Ovary (tissue), 10 donors: ENCODE measurements at places on chromosomes 5 and 9. TPM values are rescaled to one million over a fixed set of nuclear protein-coding genes. Genes with fewer than 3 reads are reported as not detected.

The WNT8A gene
- total RNA-seq: not detected

The MSMP gene
- 0.40 TPM for total RNA-seq

The PHYHD1 gene
- total RNA-seq: 43.1 TPM

The DTWD2 gene
- 5.6 TPM for total RNA-seq

The ASS1 gene
- total RNA-seq: 72.0 TPM

The ARL14EPL gene
- total RNA-seq: not detected

The ZCCHC10 gene
- total RNA-seq: 14.9 TPM

The FNIP1 gene
- 37.2 TPM for total RNA-seq

DNA sequence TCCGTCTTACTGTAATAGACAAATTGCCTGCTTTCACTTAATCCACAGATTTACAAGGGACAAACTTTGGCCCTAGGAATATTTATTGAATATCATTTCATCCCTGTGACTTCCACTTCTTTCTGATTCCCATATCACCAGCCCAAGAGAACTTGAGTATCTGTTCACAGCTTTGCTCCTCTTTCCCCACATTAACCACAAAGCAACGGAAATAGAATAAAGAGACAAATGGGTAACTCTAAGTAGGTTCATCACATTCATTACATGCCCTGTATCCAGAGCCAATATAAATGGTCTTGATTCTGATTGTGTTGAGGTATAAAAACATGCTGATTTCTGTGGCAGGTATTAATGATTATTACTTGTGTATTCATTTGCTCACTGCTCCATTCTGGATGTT is 41.9 kb downstream of the TMEM252 start:
- no peak overlapping the region for H3K4me3 ChIP-seq
- H3K36me3 ChIP-seq: no peaks in the 10 kb centered on the region
- DNase-seq: no peak
- no peaks in the 10 kb centered on the region for H3K4me1 ChIP-seq

DNA sequence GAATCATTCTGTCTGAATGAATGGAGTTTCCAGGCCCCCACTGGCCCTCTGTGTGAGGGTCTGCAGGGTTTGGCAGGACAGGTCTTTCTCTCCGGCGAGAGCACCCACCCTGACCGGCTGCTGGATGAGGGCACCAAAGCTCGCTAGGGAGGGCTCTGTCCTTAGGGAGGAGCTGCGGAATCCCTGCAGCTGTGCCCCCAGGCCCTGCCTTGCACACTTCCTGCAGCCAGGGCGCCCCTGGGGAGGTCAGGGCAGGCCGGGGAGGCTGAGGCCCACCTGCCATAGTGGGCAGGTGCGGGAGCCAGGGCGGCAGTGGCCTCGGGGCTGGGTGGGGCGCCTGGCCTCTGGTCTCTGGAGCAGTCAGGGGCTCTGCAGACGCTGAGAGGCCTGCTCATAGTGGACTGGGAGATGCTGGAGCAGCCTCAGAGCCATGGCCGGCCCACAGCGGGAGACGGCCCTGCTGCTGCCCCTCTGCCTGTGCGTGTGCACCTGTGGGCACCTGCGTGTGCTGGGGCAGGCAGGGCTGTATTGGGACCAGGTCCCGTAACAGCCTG is 36.1 kb downstream of the EXOC3 start:
- H3K27ac ChIP-seq: no peak overlapping the region
- no peak overlapping the region for H3K4me3 ChIP-seq
- no peaks in the 10 kb centered on the region for H3K27me3 ChIP-seq
- no peaks in the 10 kb centered on the region for H3K36me3 ChIP-seq

DNA sequence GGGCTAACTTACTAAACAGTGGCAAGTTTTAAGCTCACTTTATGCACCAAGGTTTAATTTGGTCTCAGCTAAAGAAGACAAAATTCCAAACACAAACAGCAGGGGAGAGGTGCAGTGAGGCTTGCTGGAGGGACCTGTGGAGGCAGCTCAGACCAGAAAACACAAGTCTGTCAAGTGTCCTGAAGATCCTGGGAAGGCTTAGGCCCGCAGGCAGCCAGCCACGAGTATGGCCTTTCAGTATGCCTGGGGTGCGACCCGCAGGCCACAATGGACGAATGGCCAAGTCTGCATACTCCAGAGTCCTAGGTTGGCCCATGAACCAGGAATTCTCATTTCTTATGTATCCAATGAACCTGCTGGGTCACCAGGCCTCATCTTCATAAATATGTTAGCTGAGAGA is 9.3 kb downstream of the CCNI2 start:
- no peak overlapping the region for H3K27ac ChIP-seq
- no peak overlapping the region for H3K4me3 ChIP-seq
- H3K27me3 ChIP-seq: no peaks in the 10 kb centered on the region
- H3K36me3 ChIP-seq: no peaks in the 10 kb centered on the region
- H3K4me1 ChIP-seq: no peaks in the 10 kb centered on the region

- H3K27me3 ChIP-seq: no peaks in the 10 kb centered on the region
- DNase-seq: no peak
- H3K36me3 ChIP-seq: no peaks in the 10 kb centered on the region
- no peak overlapping the region for H3K27ac ChIP-seq
- H3K4me1 ChIP-seq: peaks cover 4% of the 10 kb centered on the region
- H3K4me3 ChIP-seq: no peak overlapping the region
These were observed 4.3 kb upstream of the IL13 start for GRCh38 chr5:132653716-132654115.

- DNase-seq: no peak
- no peak overlapping the region for H3K27ac ChIP-seq
- no peaks in the 10 kb centered on the region for H3K27me3 ChIP-seq
- H3K4me1 ChIP-seq: no peaks in the 10 kb centered on the region
- no peaks in the 10 kb centered on the region for H3K36me3 ChIP-seq
These were observed 39.9 kb downstream of the DOCK8 start for GRCh38 chr9:254516-254915.

- no peaks in the 10 kb centered on the region for H3K27me3 ChIP-seq
- no peak overlapping the region for H3K4me3 ChIP-seq
- H3K4me1 ChIP-seq: no peaks in the 10 kb centered on the region
- no peak for DNase-seq
These were observed 172.1 kb upstream of the PPP1R2B start for GRCh38 chr5:156677963-156678362.

DNA sequence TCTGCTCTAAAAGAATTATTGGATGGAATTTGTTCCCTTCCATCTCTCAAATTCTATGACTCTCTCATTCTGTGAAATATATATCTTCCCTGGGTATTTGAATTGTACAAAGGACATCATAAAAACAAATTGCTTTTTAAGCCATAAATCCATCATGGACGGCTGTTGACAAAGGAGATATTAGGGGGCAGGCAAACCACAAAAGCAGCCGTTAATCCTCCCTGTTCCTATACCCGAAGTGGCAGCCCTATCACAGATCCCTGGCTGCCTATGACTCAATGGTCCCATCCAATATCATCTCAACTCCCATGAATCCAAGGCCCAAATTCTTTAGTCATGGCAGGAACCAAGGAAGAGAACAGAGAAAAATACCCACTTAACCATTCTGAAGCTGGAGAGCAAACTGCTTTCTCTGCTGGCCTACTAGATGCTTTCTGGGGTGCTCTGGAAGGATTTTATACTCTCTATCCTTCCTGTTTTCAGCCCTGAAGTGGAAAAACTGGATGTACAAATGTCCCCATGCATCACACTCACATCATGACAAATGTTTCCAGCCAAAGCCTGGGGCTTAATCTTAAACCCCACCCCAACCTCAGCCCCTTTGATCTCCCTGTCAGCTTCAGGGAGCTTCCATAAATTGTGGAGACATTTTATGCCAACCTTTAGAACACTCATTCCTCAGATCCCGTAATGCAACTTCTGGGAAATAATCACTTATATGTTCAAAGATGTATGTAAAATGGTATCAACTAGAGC is 59.5 kb downstream of the FAM114A2 start:
- no peaks in the 10 kb centered on the region for H3K27me3 ChIP-seq
- H3K36me3 ChIP-seq: no peaks in the 10 kb centered on the region
- no peak overlapping the region for H3K27ac ChIP-seq
- no peak for DNase-seq
- no peaks in the 10 kb centered on the region for H3K4me1 ChIP-seq

DNA sequence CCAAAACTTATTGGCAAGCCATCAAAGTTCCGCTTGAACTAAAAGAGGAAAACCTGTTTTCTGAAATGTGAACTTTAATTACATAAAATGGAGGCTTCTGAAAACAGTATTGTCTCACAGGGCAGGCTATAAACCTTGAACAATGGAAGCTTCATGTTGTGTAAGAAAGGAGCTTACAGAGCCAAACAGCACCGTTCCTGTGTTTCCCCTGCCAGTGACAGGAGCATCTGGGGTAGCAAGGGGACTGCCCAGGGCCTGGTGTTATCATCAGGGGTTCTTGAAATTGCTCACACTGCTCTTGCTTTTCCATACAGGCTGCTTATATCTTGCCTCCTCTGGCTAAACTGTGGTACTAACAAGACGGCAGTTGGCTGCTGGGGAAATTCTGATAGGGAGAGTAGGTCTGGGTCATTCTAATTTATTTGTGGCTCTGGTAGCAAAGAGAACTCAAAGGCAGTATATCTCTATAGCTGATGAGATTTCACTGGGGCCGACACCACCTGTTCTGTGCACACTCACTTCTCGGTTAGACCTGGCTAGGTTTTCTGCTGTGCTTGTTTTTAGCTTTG is 40.4 kb downstream of the BASP1 start:
- DNase-seq: no peak
- no peak overlapping the region for H3K27ac ChIP-seq
- H3K36me3 ChIP-seq: no peaks in the 10 kb centered on the region
- no peaks in the 10 kb centered on the region for H3K27me3 ChIP-seq
- H3K4me3 ChIP-seq: no peak overlapping the region

GRCh38 chr5:107580889-107581820 is 89.6 kb downstream of the EFNA5 start:
- H3K36me3 ChIP-seq: no peaks in the 10 kb centered on the region
- H3K4me3 ChIP-seq: no peak overlapping the region
- H3K27ac ChIP-seq: no peak overlapping the region
- H3K4me1 ChIP-seq: peaks cover 2% of the 10 kb centered on the region
- DNase-seq: no peak

DNA sequence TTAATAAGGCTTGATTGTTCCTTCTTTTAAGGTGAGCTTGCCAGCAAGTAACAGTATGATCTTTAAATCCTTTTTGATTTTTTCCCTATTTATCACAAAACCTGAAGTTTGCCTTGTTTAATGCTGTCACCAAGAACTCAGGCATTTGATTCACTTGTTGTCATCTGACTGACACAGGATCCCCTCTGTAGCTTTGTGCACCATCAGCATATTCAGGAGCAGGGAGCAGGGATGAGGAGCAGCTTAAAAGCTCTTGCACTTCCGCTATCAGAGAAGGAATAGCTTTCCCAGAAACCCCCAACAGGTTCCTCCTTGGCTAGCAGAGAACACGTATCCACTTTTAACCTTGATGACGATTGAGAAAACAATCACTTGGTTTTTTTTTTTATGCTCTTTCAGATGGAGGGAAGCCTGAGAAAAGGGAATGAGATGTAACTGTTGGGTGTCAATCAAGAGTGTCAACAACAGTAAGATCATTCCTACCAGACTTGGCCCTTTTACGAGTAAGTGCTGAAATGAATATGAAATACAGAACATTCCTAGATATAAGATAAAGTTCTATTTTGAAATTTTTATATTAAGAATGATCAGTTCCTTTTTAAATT is 433.1 kb upstream of the CDH18 start:
- no peaks in the 10 kb centered on the region for H3K36me3 ChIP-seq
- no peak for DNase-seq
- H3K27me3 ChIP-seq: no peaks in the 10 kb centered on the region
- H3K27ac ChIP-seq: no peak overlapping the region
- no peak overlapping the region for H3K4me3 ChIP-seq

GRCh38 chr5:160020266-160020770 is 11.4 kb downstream of the TTC1 start:
- H3K27ac ChIP-seq: no peak overlapping the region
- no peak overlapping the region for H3K4me3 ChIP-seq
- no peaks in the 10 kb centered on the region for H3K27me3 ChIP-seq
- no peaks in the 10 kb centered on the region for H3K36me3 ChIP-seq
- DNase-seq: no peak
- peaks cover 1% of the 10 kb centered on the region for H3K4me1 ChIP-seq

GRCh38 chr5:79107020-79107796 is 4.4 kb upstream of the BHMT start:
- DNase-seq: no peak
- H3K4me3 ChIP-seq: no peak overlapping the region
- no peaks in the 10 kb centered on the region for H3K36me3 ChIP-seq
- no peaks in the 10 kb centered on the region for H3K27me3 ChIP-seq
- H3K4me1 ChIP-seq: no peaks in the 10 kb centered on the region

DNA sequence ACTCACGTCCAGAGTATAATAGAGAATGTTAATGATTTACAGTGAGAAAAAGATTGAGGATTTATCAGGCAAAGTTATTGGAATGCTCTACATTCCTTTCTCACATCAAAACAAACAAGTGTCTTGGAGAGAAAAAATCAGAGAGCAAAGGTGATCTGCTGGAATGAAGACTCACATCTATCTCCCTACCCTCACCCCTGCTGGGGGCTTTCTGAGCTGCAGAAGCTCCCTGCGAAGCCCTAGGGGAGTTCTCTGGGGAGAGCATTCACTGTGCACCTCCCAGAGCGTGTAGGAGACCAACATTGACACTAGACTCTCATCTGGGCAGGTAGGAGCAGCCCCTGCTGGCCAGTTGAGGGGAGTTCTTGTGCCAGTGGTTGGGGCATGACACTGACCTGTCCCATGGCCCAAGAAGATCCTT is 76.6 kb upstream of the ADAMTS16 start:
- H3K36me3 ChIP-seq: no peaks in the 10 kb centered on the region
- no peak overlapping the region for H3K27ac ChIP-seq
- DNase-seq: no peak
- H3K27me3 ChIP-seq: no peaks in the 10 kb centered on the region

DNA sequence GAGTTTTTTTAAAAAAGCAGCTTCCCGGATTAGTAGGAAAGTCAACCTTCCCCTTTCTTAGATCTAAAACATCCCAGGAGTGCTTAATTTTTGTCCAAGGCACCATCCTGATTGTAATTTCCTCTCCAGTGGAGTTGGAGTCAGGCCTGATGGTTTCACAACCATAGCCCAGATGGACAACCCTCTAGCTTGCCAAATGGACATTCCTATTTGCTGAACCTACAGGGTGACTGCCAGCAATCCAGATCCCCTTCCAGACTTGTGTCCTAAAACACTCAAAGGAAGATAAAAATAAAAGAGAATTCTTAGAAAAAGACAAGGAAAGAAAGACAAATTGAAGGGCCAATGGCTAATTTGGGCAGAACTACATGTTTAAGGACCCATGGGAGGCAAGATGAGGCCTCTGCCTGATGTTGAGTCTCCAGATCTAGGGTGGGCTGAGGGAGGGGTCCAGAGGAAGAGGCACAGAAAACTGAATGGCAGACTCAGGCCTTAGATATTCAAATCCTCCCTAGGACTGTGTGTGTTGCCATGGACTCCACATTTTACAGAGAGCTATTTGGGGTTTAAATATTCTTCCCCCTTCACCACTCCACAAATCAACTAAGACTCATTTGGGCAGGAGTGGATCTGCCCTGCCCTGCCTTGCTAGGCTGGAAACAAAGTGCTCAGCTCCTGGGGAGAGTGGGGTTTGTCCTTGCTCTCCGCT is 38.5 kb upstream of the SLC44A1 start:
- H3K27ac ChIP-seq: peak overlapping the region; percentile 27
- H3K4me3 ChIP-seq: no peak overlapping the region
- H3K36me3 ChIP-seq: no peaks in the 10 kb centered on the region
